ENCODE measurements at places on chromosomes 4 and X.

DNA sequence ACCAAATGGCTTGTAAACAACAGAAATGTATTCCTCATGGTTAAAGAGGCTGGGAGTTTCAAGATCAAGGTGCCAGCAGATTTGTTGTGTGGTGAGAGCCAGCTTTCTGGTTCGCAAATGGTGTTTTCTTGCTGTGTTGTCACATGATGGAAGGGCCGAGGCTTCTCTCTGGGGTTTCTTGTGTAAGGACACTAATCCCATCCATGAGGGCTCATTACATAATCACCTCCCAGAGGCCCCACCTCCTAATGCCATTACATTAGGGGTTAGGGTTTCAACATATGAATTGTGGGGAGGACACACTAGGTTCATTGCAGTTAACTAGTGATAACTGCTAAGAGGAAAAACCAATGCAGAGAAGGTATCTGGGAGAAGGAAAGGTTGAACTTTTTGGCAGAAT is 103.5 kb upstream of the ENPEP start:
- DNase-seq: no peak

DNA sequence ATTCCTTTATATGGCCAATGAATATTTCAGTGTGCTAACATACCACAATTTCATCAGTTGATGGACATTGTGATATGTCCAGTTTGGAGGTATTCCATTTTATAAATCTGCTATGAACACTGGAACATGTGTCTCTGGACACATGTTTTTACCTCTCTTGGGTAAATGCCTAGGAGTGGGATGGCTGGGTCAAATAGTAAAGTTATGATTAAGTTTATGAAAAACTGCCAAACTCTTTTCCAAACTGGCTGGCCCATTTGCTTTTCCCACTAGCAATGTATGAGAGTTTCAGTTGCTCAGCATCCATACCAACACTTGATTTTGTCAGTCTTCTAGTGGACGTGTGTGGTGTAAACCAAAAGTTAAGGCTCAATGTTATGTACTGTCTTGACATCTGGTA is 40.5 kb downstream of the CEP44 start:
- no peak for DNase-seq

DNA sequence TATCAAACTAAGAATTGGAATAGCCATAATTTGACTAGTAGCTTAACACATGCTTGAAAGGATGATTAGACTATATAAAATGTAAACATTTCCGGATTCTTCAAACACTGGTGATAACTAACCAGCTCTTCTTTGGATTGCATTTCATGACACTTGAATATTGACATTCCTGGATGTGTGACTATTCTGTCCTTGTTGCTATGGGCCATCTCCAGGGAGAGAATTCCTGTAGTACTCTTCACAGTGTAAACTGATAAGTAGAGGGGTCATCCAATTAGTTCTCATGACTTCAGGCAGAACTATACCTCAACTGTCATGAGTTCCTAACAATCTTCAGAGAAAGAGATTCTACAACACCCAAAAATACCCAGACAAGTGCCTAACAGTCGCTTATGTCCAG is 1026.7 kb upstream of the TENM3 start:
- no peak for DNase-seq

DNA sequence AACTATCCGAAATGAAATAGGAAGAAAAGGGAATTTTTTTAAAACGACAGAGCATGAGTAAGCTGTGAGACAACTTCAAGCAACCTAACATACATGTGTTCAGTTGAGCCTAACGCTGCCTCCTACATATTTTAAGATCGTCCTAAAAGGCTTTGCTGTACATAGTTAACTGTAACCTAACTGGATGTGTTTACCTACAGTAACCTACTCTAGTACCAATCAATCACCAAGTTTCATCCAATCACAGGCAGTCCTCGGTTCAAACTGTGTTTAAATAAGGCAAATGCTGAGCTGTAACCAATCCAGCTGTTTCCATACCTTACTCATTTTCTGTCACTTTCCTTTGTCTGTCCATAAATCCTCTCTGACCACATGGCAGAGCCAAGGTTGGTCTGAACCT is 17.1 kb downstream of the RCHY1 start:
- no peak for DNase-seq

- no peak for DNase-seq
Observed at GRCh38 chrX:105837232-105837631, 14.9 kb downstream of the NRK start.

DNA sequence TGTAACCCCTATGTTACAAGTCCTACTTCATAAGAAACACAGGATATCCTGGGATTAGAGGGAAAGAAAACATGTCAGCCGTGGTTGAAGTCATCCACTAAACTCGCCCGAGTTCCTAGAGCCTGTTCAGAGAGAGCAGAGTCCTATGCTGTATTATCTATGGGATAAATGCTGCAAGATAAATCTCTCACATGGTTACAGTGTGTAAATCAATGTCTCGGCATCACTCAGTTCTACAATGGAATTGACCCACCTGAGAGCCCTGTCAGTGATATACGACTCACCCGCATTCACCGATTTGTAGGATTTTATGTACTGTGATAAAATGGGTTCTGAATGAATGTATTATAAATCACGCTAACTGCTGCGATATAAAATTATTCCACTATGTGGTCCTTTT is 127.8 kb upstream of the ANXA3 start:
- no peak for DNase-seq

DNA sequence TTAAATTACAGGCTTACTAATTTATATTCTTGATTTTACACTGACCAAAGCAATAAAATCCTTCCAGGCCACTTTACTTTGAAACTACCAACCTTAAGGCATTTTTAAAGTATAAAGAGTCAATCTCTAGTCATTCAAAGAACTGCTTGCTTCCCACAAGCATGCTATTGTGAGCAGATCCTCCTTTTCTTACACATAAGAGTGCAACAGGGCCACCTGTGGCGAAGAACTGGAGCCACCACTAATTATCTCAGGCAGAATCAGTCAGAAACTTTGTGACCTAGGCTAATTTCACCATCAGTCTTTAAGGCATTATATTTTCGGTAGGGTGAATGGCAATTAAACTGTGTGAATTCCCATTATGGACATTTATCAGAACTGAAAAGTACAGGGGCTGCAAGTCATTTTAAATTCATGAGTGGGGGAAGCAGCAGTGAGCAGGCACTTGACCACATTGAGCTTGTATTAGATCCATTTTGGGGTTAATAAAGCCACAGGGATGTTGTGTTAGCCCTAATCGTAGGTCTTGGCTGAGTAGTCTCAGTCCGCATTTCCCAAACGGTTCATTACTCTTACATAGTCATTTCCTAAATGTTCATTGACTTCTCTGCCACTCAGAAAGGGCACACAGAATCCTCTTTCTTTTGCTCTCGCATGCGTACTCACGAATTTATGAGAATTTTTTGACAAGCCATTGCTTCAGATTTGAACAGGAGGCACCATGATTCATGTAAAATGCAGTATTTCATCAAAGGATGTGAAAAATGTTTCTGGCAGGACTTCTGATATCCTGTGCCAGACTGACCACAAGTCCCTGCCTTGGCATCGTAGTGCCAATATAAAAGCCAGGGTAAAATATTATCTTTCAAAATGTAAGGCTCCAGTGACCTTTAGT is 39.8 kb downstream of the NPY2R start:
- DNase-seq: no peak

GRCh38 chrX:23930894-23931604 is 23.2 kb downstream of the CXorf58 start:
- peak; percentile 25 for DNase-seq

GRCh38 chr4:85514117-85514516 is 39.2 kb downstream of the ARHGAP24 start:
- DNase-seq: no peak

DNA sequence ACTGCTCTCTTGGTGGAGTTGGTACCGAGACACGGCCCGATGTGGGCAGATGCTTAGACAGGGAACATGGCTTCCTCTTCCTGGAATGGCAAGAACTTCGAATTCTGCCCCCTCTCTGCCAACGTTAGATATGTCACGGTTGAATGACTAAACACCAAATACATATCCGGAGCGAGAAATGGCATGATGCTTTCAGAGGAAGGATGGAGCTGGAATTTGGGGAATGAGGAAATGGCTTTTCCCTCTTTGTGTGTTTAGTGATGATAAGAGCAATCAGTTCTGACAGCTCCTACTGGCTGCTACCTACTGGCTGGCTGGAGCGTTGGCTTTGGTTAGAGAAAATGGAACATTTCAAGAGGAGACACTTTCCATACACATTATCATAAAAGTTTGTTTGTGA is 140.0 kb downstream of the DHRSX start:
- DNase-seq: no peak

GRCh38 chrX:112857478-112857878 is 16.8 kb upstream of the AMOT start:
- no peak for DNase-seq

DNA sequence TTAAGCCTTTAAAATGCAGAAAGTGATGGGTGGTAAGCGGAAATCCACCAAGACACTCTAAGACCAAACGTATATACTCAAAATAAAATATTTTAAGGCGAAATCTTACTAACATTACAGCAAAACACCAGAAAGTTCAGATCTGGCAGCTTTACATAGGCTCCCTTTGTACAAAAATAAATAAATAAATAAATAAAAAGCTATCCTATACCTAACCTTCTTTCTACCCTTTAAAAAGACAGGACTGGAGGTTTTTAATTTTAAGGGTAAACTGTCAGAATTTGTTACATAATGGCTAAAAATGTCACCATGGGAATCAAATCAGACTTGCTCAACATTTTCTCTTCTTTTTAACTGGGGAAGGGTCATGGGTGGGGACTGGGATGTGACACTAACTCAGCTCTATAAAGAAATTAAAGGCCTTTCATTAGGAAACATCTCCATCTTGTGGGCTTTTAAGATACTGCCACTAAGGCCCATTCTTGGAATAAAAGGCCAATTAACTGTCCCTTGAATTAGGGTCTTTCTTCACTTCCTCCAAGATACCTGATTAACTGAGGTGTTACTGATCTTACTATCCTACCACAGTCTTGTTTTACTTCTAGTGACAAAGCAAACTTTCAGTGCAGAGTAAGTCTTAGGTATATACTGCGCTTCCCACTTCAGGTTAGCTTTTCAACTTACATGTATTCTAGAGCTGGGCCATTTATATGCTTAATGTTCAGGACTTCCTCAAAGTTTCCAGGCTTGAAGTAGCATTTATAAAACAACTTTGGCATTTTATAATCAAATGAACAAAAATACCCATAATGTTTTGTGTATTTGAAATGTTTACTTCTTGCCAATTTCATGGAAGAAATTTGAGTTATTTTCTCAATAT is 13.3 kb downstream of the HNRNPD start:
- peak; percentile 84 for DNase-seq

GRCh38 chr4:143019351-143019750 is 165.4 kb upstream of the USP38 start:
- no peak for DNase-seq

GRCh38 chr4:110250023-110250387 is 51.6 kb upstream of the ELOVL6 start:
- DNase-seq: peak; percentile 45

DNA sequence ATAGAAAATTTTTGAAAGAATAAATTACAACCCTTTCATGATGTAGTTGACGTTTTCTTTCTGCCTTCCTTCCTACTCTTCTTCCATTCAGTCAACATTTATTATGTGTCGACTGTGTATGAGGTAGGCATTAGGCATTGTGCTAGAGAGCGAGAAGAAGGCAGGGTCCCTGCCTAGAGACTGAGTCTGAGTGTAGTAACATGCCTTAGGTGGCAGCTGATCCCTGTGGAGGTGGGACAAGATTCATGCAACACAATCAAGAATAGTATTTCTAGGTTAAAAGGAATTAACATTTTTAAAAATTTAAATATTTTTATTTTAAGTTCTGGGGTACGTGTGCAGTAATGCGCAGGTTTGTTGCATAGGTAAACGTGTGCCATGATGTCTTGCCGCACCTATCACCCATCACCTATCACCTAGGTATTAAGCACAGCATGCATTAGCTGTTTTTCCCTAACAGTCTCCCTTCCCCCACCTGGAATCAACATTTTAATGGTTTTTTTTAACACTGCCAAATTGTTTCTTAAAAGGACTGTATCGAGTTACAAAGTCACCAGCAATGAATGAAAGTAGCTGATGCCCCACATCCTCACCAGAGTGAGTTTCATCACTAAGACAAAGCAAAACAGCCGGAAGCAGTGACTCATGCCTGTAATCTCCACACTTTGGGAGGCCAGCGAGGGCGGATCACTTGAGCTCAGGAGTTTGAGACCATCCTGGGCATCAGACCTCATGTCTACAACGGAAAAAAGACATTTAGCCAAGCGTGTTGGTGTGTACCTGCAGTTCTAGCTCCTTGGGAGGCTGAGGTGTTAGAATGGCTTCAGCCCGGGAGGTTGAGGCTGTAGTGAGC is 84.0 kb downstream of the WWC2 start:
- DNase-seq: no peak

DNA sequence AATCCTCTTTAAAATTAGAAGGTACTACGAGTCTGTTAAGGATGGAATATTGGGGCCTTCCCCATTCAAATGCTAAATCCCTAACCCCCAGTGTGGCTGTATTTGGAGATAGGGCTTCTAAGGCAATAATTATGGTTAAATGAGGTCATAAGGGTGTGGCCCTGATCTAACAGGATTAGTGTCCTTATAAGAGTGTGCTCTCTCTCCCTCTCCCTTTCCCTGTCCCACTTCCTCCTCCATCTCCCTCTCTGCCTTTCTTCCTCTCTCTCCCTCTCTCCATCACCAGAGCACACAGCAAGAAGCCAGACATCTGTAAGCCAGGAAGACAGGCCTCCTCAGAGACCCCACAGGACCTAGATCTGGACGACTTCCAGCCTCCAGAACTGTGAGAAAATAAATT is 116.9 kb downstream of the COL25A1 start:
- no peak for DNase-seq

DNA sequence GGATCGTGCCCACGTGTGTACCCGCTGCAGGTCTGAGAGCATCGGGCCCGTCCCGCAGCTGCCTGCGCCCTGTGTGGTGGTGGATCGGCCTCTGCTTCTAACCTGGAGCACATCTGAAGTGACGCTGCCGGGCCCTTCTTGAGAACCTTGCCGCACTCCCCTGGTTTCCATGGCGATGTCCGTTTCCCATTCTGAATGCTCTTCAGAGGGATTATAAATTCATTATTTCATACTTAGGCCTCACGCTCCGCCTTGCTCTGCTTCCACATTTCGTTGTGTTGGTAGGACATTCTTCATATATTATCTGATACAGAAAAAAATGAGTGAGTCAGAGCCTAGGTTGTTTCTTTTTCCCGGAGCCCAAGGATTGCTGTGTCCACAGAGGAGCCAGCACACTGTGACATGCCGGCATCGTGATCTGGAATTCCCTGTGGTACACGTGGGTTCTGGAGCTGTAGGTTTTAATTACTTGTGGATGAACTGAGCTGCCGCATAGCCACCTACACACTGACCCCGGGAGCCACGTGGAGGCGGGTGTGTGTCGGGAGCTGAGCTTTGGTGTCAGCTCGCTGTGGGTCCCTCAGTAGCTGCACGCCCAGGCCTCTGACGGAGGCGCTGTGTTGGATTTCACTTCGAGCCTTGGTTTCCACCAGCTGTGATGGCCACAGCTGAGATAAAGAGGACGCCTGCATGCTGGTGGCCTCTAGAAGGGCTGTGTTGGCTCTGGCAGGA is 63.4 kb downstream of the PSAPL1 start:
- no peak for DNase-seq
